ENCODE measurements at places on chromosomes 11 and 22.

- DNase-seq: no peak
Observed at GRCh38 chr11:125588505-125588904, 4.1 kb upstream of the STT3A start.

DNA sequence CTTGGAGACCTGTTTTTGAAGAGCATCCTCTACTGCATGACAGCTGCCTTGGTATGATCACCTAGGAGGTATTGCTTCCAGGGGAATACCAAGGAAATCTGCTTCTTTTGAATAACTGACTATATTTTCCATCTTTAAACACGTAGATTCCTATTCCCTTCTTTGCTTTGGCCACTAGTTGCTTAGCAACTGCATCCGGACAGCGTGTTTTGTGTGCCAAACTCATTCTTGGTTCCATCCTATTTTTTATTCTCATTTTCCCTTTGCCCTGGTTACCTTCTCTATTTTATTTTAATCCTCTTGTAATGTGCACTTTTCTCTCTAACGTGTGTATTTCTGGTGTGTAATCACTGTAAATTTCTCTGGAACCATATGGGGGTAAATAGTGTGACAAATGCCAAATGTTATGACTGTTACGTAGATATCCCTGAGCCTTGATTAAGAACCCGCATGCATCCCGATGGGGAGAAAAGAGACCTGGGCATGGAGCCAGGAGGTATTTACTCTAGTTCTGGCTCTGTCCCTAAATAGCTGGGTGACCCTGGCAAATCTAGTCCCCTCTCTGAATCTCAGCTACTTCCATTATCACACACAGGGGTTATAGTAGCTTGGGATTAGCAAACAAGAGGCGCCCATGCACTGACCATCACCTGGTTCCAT is 241.7 kb downstream of the MIAT start:
- DNase-seq: no peak

DNA sequence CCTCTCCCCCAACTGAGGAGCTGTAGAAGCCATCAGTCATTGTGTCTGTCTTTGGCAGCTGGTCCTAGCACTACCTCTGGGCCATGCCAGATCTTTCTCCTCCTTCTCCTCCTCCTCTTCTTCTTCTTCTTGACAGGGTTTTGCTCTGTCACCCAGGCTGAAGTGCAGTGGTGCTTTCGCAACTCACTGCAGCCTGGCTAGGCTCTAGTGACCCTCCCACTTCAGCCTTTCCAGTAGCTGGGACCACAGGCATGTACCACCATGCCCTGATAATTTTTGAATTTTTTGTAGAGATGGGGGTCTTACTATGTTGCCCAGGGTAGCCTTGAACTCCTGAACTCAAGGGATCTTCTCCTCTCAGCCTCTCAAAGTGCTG is 50.1 kb upstream of the SHANK2 start:
- no peak for DNase-seq

GRCh38 chr11:75532200-75533048 is 6.7 kb upstream of the GDPD5 start:
- DNase-seq: peak; percentile 46

- DNase-seq: no peak
Observed at GRCh38 chr11:104105155-104105554, 58.8 kb downstream of the PDGFD start.

GRCh38 chr11:61728066-61728939 is 24.1 kb upstream of the MYRF start:
- DNase-seq: no peak

DNA sequence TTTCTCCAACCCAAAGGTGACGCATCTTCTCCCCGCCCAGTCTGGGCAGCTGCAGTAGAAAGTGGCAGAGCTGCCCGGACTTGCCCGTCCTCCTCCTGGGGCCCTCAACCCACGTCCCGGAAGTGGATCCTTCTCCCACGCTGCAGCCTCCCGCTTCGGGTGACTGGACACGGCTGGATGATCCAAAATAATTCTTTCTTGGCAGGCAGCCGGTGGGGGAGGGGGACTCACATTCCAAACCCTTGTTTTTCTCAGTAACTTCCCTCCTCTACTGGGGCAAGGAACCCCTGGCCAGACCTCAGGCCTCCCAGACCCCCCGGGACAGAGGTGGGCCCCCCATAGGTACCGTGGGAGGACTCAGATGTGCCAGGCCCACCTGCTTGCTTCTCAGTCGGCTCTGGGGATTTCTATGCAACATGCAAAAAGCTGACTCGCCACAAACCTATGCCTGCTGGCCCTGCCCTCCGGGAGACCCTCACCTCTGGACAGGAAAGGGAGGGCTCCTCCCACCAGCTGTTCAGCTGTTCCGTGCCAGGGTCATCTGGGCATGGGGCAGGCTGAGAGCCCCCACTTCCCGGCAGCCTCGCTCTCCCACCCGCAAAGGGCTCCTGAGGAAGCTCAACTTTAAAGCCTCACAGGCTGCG is 1.4 kb downstream of the PLXNB2 start:
- peak; percentile 93 for DNase-seq

Measured in fibroblast of skin of abdomen (primary cell).